ENCODE measurements at places on chromosomes 7 and 10.

DNA sequence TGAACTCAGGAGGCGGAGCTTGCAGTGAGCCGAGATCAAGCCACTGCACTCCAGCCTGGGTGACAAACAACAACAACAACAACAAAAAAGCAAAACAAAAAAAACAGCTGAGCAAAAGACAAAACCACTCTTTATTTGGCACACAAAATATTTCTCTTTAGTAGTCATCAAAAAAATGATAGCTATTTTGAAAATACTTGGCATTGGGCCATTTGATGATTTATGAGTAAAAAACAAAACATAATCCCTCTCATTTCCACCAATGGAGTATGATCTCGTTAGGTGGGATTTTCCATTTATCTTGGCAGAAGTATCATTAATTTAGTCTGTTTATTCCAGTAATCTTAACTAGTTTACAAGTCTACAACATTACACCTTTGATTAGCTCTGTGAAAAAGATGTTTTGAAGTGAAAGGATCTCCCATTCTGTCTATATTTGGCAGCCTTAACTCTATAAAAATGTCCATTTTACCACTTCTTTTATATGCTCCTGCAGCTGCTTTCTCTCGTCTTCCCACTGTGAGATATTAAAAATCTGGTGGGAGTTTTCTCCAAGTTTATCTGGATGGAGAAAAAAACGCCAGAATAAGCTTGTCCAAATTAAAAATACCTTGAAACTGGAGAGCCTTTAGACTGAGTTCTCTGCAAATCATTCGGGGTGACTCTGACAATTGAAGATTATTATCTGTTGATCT, 58.8 kb upstream of the AGMO start:
- no peak for DNase-seq

DNA sequence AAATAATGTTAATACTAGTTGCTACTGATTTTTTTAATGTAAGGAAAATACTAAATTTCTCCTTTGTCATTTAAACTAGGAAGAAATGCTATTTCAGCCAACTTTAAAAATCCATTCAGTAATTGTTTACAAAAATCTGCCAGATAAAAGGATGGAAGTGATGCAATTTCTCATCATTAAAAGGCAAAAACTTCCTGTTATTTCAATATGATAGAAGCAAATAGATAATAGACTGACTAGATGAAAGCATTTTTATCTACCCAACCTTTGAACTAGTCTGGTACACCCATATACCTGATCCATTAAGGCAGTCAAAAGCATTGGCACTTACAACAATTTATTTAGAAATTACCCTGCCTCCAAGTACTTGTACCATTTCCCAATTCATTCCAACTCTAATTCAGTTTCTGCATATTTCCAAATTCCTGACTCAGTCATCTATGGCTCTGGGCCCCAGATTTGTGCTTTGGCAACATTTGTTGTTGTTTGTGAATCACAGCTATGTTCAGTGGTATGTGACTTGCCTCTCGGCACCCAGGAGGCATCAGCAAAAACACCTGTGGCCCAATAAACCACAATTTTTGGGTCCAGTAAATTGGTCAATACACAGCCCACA, 482.6 kb upstream of the SEMA3A start:
- no peak for DNase-seq

GRCh38 chr10:122515022-122515424, 45.5 kb upstream of the DMBT1 start:
- no peak for DNase-seq

GRCh38 chr10:5951721-5952407, 25.5 kb downstream of the IL15RA start:
- no peak for DNase-seq

DNA sequence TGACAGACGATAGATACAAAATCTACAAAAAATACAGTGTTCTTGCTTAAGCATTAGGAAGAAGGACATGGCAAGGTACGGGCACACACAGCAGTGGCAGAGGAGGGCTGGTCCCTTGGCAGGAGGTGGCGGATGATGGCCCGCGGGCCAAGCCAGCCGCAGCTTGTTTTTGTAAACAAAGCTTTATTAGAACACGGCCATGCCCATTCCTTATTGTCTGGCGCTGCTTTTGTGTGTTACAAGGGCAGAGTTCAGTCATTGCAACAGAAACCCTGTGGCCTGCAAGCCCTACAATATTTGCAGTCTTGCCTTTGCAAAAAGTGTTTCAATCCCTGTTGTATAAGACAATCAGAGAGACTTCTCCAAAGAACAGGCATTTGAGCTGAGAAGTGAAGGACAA, 30.7 kb downstream of the FGFR2 start:
- DNase-seq, result no peak

DNA sequence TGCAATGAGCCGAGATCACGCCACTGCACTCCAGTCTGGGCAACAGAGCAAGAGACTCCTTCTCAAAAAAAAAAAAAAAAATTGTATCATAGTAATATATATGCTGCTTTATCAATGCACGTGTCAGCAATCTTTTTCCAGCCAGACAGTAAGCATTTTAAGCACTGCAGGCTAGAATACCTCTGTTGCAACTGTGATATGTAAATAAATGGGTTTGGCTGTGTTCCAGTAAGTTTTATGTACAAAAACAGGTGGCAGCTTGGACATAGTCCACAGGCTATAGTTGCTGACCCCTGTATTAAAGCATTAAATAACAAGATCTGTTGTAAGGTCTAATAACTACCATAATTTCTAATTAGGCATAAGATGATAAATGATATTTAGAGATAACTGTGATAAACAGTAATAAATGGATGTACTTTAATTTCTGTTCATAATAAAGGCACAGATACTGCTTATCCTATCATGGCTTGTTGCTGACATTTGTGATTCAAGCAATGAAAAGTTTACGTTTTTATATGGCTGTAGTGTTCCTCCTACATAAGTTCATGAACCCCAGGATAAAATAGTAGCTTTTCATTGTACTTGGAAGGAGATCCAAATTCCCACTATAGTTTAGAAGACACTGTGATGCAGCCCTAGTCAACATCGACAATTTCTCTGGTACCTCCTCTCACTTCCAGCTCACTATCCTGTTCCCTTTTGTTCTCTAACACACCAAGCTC, 161.4 kb downstream of the ELMO1 start:
- DNase-seq, result no peak

DNA sequence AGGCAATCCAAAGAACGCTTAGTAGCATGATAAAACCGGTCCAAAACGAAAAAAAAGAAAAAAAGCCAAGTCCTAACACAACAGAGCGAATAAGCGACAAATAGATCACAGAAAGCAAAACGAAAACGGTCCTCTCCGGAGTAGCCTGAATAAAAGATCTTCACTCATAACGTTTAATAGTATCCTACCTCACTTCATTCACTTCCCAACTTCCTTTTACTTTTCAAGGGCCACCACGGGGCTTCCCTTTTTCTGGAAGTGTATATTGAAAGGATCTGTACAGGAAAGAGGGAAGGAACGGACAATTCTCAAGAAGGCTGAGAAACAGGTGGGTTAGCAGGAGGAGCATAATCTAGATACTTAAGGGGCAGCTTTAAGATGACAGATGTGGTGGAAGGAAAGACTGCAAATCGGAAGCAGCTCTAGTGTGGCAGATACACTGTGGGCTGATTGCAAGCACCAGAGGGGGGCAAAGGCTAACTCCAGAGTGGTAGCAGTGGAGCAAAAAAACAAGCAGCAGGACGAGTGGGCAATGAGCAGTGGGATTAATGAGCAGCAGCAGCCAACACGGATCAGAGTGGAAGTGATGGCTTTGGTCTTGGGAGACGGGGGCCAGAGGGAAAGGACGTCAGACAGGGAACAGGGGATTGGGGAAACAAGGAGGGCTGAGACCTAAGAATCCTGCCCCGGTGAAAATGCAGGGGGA, 866 bp downstream of the CNOT4 start:
- DNase-seq, result peak; percentile 49

DNA sequence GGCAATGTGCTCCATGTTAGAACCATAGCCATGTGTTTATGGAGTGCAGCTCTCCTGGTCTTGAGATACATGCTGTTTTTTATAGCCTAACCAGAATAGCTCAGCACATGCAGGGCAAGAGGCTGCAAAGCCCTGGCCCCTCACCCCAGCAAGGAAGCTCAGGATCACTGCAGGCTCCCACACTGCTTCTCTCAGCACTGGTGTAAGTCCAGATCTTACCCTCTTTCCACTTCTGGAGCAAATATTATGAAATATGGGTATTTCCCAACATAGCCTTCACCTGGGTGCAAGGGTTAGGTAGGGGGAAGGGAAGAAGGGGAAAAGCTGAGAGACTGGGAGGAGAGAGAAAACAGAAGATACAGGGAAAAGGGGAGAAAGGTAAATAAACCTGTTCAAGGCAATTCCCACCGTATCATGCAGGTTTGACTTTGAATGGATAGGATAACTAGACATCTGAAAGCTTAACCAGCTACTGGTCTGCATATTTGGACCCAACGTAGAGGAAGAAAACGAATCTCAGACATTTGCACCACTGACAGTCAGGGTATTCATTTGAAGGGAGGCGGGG, 19.7 kb downstream of the SKIDA1 start:
- DNase-seq, result no peak

- no peak for DNase-seq
Measured at GRCh38 chr7:20216406-20217036, 663 bp downstream of the MACC1 start.

- no peak for DNase-seq
Measured at GRCh38 chr10:6025683-6026255, 36.4 kb downstream of the IL2RA start.

DNA sequence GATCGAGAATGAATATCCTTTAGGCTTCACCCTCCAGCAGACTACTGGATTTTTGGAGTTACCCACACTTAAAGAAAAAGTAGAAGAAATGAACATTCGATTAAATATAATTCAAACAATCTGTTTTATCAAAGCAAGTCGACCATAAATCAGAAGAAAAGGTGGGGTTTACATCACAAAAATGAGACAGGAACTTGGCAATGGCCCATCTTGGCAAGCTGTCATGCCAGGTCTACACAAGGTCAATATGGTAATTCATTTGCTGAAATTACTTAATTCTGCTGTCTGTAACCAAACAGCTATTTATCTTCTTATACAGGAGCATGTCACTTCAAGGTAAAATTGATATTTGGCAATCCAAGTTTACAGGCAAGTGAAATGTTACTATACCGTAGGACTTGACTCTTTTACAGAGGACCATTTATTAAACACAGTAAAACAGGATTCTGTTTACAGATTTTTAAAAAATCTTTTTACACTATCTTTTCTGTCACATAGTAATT, 640.6 kb upstream of the NRP1 start:
- DNase-seq, result no peak

DNA sequence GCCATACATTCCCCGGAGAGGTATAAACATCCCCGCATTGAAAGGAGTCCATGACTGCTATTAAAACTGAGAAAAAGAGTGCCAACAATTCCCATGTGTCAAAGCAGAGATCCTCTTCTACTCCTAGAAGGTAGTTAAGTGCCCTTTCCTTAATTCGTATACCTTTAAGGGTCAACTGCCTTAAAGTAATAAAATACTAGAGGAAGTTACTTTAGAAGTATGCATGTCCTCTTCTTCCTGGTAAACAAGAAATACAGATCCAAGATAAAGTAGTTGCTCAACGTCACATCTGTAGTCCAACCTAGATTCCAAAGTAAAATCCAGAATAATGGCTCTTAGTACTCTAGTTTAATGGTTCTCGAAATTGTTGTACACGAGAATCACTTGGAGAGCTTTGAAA, 1.5 kb upstream of the TSPAN12 start:
- no peak for DNase-seq

DNA sequence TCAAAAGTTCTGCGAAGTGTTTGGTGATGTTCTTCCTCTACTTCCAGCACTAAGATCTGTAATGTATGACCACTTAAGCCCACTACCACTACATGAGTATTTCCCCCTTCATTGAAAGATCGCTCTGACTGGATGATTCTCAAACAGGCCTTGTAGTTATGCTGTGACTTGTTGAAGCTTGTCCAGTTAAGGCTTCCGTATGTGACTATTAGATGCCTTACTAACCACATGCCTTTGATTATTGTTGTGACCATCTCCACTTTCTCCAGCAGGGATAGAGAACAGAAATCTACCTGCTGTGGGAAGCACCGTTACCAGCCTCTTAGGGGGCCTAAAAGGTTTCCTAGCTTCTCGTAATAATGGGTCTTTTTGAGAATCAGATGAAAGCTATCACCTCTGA, 81.1 kb downstream of the NOC3L start:
- no peak for DNase-seq

DNA sequence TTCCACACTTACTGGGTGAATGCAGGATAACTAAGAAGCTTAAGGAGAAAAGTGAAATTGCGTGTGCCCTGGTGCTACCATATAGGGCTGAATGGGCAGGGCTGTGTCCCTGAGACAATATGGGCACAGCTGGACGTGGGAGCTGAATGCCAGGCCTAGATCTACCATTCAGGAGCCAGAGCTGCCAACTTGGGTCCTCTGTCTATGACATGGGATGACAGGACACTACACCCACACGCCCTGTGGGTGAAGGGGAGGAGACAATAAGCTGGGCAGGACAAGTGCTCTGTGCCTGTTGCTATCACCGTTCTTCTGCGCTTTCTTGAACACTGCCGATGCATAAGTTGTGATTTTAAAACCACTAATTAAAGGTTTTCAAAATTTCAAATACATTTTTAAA, 293.9 kb downstream of the TNS3 start:
- DNase-seq, result no peak

DNA sequence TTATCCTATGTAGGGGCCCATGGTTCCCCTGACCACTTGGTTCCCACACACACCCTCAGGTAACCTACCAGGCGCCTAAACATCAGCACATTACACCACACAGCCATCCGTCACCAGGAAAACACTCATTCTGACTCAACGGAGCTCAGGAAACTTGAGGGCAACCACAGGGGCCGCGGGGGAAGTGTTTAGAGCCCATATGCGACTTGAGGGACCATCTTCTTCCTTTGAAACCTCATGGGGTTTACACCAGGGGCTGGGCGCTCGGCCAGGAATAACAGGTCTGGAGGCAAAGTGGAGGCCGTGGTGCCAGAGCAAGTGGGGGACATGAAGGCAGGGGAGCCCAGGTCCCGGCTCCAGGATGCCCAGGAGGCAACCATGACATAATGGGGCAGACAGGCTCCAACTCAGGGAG, 1.5 kb downstream of the STX1A start:
- DNase-seq, result no peak

DNA sequence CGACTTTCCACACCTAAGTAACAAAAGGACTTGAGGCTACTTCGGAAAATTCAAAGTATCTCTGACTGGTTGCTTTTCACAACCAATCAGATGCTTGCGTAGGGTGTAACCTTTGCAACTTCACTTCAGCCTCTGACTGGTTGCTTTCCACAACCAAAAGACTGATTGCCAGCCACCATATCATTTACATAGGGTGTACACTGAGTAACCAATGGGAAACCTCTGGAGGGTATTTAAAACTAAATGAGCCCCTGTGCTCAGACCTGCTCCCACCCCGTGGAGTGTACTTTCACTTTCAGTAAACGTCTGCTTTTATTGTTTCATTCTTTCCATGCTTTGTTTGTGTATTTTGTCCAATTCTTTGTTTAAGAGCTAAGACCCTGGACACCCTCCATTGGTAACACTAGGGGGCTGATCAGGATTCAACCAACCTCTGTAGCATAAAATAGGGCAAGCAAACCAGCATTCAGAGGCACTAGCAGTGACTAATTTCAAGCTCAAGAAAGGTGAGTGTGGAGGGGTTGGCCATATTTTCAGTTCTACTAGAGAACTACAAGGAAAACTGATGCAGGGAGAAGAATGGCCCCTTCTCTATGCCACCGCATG, 390.8 kb downstream of the POM121L12 start:
- no peak for DNase-seq

Data from HEK293T (cell line).